ENCODE measurements at places on chromosomes 12 and 14. TPM values are rescaled to one million over a fixed set of nuclear protein-coding genes. Genes with fewer than 3 reads are reported as not detected.
A peak's percentile ranks its signal among the peaks of the same experiment; 100 is the strongest.

DNA sequence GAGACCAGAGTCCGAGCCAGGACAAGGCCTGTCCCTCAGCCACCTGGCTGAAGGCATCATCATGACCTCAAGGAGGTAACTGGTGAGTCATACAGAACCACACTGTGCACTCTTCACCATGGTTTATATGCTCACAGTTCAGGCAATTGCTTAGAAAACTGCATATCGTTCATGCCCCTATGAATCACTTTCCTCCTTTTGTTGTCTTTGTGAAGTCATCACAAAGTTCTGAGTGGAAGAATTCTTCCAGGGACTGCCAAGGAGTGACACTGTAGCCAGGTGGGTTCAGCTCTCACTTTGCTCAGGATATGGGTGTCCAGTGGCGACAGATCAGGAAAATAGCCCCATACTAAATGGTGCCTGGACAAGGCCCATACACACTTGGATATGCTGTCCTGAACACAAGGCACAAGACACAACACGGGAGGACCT lies 92.5 kb downstream of the DPF3 start:
- H3K4me3 ChIP-seq, result no peak overlapping the region
- no peak overlapping the region for H3K27ac ChIP-seq
- DNase-seq, result no peak

DNA sequence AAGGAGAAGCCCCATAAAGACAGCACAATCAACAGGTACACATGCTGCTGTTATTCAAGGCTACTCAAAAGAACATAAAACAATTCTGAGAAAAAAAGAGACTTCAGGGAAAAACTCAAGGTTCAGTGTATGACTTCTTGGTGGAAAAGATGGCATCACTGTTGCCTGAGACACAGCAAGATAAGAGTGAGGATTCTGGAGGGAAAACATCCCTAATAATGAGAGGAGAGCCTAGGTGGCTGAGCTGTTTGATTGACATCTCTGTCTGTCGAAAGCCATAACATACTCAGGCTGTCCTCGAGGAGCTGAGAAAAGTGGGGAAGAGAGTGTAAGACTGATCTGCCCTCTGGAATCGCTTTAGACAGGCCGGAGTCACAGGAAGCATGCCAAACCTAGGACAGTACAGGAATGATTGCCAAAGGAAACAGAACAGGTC lies 193.4 kb upstream of the AMIGO2 start:
- H3K4me3 ChIP-seq, result no peak overlapping the region
- no peak for DNase-seq
- H3K27me3 ChIP-seq, result no peaks in the 10 kb centered on the region
- H3K4me1 ChIP-seq, result peaks cover 5% of the 10 kb centered on the region
- H3K27ac ChIP-seq, result no peak overlapping the region

- DNase-seq, result no peak
- no peaks in the 10 kb centered on the region for H3K36me3 ChIP-seq
- H3K4me1 ChIP-seq, result 0 out of 2 replicates have a peak, but pooled peaks cover 4% of the 10 kb centered on the region
- H3K27me3 ChIP-seq, result no peaks in the 10 kb centered on the region
These were observed 114.8 kb downstream of the BCL11B start for GRCh38 chr14:99157246-99157645.

- peak; percentile 73 for DNase-seq
- H3K27ac ChIP-seq, result peak overlapping the region; percentile 95
- H3K4me3 ChIP-seq, result peak overlapping the region; percentile 82
- peaks cover 70% of the 10 kb centered on the region for H3K4me1 ChIP-seq
These were observed 201.9 kb upstream of the FOXN3 start for GRCh38 chr14:89618811-89619551.

GRCh38 chr14:50396631-50397389 lies at the start of gene CDKL1:
Gene CDKL1, minus strand, starts transcription at chr14:50396881. Its CDS starts 1,013 bp downstream, at chr14:50395868.
- peaks cover 26% of the 10 kb centered on the region for H3K4me1 ChIP-seq
- H3K27me3 ChIP-seq, result peaks cover 32% of the 10 kb centered on the region
- H3K27ac ChIP-seq, result no peak within 1 kb of the TSS
- no peaks in the 10 kb centered on the region for H3K36me3 ChIP-seq
- peak; percentile 76 for DNase-seq

GRCh38 chr12:106580671-106581508 lies 1.9 kb upstream of the RFX4 start:
- no peaks in the 10 kb centered on the region for H3K36me3 ChIP-seq
- no peak overlapping the region for H3K27ac ChIP-seq
- DNase-seq, result peak; percentile 29
- peaks cover 31% of the 10 kb centered on the region for H3K4me1 ChIP-seq
- peaks cover 93% of the 10 kb centered on the region for H3K27me3 ChIP-seq

GRCh38 chr14:34147461-34147860 lies 196.6 kb upstream of the EGLN3 start:
- DNase-seq, result no peak
- H3K36me3 ChIP-seq, result peaks cover 20% of the 10 kb centered on the region
- H3K27ac ChIP-seq, result no peak overlapping the region
- H3K4me1 ChIP-seq, result no peaks in the 10 kb centered on the region
- H3K27me3 ChIP-seq, result peaks cover 4% of the 10 kb centered on the region

DNA sequence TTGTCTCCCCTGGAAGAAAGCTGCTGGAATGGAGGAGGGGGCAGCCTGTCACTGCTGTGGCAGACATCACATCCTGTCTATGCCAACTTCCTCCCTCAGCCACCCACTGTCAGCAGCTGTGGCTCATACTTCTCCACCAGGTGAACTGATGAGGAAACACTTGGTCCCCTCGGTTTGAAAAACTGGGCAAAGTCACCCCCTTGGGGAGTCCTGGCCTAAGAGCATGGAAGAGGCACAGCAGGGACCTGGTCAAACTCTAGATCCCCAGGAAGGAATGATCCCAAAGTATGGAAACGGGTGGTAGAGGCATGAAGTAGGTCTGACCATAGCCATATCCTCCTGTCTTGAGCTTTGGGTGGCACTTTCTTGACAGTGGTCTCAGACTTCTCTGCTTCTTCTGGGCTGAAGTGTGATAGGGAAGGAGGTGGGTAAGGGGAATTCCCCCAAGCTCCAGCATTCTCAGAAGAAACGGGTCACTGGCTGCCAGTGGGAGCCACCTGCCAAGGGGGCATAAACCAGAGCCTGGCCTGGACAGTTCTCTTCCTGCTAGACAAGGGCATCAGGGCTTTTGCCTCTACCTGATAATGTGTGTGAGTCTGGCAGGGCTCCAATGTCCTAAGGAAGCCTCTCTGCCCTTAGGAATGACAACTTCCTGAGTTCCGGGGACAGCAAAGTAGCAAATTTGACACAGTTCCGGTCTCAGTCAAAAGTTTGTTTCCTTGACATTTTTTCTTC lies 36.0 kb downstream of the FMNL3 start:
- H3K27ac ChIP-seq, result no peak overlapping the region
- no peaks in the 10 kb centered on the region for H3K36me3 ChIP-seq
- H3K27me3 ChIP-seq, result no peaks in the 10 kb centered on the region
- peaks cover 30% of the 10 kb centered on the region for H3K4me1 ChIP-seq
- H3K4me3 ChIP-seq, result no peak overlapping the region

FGF23 gene
- total RNA-seq, result 0.24 TPM

SPTB gene
- 2.8 TPM for total RNA-seq

Measured in WTC11 (cell line).